ENCODE measurements at places on chromosomes 3 and 15. TPM values are rescaled to one million over a fixed set of nuclear protein-coding genes. Genes with fewer than 3 reads are reported as not detected.
A peak's percentile ranks its signal among the peaks of the same experiment; 100 is the strongest.

DNA sequence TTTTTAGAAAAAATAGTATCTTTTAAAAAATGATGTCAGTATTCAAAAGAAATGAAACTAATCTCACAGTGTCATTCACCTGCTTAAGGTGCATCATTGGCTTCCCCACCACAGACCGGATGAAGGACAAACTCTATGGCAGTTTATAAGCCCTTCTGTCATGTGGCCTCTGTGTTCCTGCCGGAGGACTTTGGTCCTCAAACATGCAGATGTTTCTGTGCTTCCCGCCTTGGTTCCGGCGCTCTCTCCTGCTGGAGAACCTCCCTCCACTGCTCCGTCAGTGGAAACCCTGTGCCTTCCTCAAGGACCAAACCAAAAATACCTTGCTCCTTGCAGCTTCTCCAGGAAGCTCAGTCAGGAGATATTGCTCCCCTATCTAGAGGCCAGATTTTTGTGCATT lies 326.3 kb downstream of the UACA start:
- peaks cover 40% of the 10 kb centered on the region for H3K4me1 ChIP-seq
- H3K27me3 ChIP-seq: peaks cover 8% of the 10 kb centered on the region
- no peak for DNase-seq
- H3K27ac ChIP-seq: no peak overlapping the region

DNA sequence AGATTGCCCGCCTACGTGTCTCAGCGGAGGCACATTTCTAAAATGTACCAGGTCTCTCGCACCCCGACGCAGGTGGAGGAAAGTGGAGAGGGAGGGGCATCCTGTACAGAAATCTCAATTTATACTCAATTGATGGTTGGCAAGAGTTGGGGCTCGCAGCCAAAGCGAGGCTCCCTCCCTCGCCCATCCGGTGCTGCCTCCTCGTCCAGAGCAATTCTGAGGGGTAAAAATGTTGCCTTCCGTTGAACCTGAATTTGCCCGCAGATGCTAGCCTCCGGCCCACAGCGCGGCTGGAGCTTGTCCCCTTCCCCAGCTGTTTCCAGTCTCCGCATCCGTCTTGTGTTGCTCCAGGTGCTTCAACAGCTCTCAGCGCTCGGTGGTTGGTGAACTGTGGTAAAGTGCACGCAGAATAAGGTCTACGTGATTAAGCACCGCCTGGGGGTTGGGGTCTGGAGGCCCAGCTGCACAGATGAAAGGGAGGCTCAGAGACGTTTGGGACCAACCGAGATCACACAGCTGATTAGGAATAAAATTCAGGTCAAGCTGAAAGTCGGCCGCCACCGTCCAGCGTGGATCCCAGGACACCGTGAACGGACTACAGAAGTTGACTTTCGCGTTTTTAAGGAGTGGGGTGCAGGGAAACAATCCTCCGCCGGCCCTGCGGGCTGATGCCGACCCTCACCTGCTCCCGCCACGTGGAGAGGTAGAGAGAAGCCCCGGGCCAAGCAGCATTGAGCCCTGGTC lies 846 bp upstream of the POLG start:
- DNase-seq: peak; percentile 26
- H3K27ac ChIP-seq: peak overlapping the region; percentile 100
- H3K4me3 ChIP-seq: peak overlapping the region; percentile 95
- peaks cover 29% of the 10 kb centered on the region for H3K36me3 ChIP-seq
- peaks cover 39% of the 10 kb centered on the region for H3K4me1 ChIP-seq
- H3K27me3 ChIP-seq: peaks cover 1% of the 10 kb centered on the region

DNA sequence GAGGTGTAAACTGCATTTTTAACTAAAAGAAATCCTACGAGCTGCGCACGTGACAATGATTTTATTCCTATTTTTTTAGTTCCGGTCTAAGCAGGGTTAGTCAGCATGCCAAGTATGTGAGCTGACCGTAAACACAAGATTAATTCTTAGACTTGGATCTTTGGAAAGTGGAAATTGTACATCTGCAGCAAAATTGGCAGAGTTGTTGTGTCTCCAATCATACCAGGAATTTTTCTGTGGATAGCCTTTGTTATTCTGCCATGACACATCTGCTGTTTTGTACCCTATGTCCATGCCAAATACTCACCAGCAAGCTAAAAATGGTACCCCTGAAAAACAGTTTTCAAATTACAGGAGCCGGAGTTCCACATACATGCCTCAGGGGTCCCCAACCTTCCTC lies 562.5 kb downstream of the UNC13C start:
- H3K4me1 ChIP-seq: no peaks in the 10 kb centered on the region
- H3K27me3 ChIP-seq: peaks cover 20% of the 10 kb centered on the region
- H3K36me3 ChIP-seq: peaks cover 3% of the 10 kb centered on the region
- no peak overlapping the region for H3K27ac ChIP-seq
- no peak for DNase-seq
- no peak overlapping the region for H3K4me3 ChIP-seq

DNA sequence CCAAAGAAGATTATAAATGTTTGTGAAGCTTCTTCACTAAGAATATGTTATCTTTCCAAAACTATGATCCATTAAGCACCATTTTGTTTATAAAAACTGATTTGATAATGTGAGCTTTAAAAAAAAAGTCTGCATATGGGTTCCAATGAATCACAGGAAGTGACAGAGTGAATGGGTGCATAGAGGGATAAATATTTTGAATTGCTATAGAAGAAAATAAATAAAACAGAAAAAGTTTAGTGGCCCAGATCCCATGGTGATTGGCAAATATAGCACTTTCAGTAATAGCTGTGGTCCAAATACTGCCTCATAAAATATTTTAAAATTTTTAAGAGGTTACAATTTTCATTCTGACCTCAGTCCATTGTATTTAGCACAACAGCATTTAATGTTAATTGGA lies 19.2 kb downstream of the CPA3 start:
- H3K36me3 ChIP-seq: no peaks in the 10 kb centered on the region
- no peak overlapping the region for H3K27ac ChIP-seq
- peaks cover 13% of the 10 kb centered on the region for H3K27me3 ChIP-seq
- no peak overlapping the region for H3K4me3 ChIP-seq

- DNase-seq: no peak
- no peak overlapping the region for H3K4me3 ChIP-seq
- H3K27me3 ChIP-seq: peaks cover 29% of the 10 kb centered on the region
- H3K4me1 ChIP-seq: no peaks in the 10 kb centered on the region
These were observed 37.0 kb downstream of the GLDN start for GRCh38 chr15:51378406-51378805.

GRCh38 chr15:58932710-58933280 lies 684 bp downstream of the SLTM start:
- H3K27me3 ChIP-seq: no peaks in the 10 kb centered on the region
- peaks cover 8% of the 10 kb centered on the region for H3K4me1 ChIP-seq
- no peaks in the 10 kb centered on the region for H3K36me3 ChIP-seq
- DNase-seq: no peak
- peak overlapping the region; percentile 90 for H3K27ac ChIP-seq

GRCh38 chr15:57376696-57377477 lies 582 bp downstream of the CGNL1 start:
- DNase-seq: no peak
- no peak overlapping the region for H3K27ac ChIP-seq
- peaks cover 62% of the 10 kb centered on the region for H3K27me3 ChIP-seq
- H3K4me1 ChIP-seq: peaks cover 3% of the 10 kb centered on the region
- H3K4me3 ChIP-seq: peak overlapping the region; percentile 60

DNA sequence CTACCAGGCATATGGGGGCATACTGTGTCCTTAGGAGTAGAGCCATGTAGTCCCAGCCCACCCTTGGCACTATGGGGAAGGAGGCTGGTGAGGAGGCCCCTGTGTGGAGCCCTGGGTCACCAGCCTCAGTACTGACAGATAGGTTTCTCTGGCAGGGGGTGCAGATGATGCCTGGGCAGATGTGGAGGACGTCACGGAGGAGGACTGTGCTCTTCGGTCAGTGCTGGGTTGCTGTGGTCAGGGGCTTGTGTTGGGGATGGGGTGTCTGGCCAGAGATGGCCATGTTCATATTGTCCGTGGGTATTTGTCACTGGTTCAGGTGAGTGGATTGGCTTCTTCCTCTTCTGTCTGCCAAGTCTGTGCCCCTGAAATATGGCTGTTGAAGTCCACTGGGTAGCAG lies 20.0 kb downstream of the MTMR14 start:
- no peak overlapping the region for H3K4me3 ChIP-seq
- H3K27me3 ChIP-seq: no peaks in the 10 kb centered on the region
- no peak overlapping the region for H3K27ac ChIP-seq
- H3K4me1 ChIP-seq: no peaks in the 10 kb centered on the region

DNA sequence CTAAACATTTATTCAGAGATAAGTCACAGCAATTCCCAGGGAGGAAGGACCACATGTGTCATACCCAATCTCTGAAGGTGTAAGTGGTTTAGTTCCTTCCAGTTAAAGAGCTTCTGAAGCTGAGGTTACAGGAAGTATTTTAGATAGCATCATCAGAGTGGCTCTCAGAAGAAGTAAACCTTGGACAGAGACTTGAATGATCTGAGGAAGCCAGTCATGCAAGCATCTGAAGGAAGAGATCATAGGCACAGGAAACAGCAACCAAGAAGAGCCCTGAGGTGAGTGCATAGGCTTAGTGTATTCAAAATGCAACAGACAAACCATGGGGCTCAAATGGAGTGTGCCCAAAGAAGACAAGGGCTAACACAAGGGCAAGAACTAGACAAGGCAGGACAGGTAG lies 210.3 kb downstream of the ULK4 start:
- DNase-seq: no peak
- peaks cover 5% of the 10 kb centered on the region for H3K36me3 ChIP-seq
- peaks cover 12% of the 10 kb centered on the region for H3K4me1 ChIP-seq
- no peak overlapping the region for H3K4me3 ChIP-seq

DNA sequence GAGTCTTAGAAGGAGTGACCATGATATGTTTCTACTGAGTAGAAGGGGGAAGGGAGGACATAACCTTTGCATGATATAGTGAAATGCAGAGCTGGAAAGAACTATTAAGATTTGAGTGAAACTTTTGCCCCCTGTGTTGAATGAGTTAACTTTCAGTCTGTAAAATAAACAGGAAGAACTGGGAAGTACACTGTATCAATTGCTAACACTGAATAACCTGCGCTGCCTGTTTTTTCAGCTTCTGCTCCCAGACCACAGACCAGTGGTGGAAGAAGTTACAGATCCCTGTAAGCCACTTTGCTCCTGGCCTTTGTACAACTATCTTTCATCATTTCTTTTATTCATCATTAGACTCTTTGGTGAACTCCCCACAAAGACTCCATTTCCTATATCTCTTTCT lies 3.6 kb upstream of the LRCH3 start:
- no peak overlapping the region for H3K27ac ChIP-seq
- H3K36me3 ChIP-seq: peaks cover 6% of the 10 kb centered on the region
- H3K4me3 ChIP-seq: no peak overlapping the region
- H3K4me1 ChIP-seq: peaks cover 9% of the 10 kb centered on the region
- no peaks in the 10 kb centered on the region for H3K27me3 ChIP-seq

DNA sequence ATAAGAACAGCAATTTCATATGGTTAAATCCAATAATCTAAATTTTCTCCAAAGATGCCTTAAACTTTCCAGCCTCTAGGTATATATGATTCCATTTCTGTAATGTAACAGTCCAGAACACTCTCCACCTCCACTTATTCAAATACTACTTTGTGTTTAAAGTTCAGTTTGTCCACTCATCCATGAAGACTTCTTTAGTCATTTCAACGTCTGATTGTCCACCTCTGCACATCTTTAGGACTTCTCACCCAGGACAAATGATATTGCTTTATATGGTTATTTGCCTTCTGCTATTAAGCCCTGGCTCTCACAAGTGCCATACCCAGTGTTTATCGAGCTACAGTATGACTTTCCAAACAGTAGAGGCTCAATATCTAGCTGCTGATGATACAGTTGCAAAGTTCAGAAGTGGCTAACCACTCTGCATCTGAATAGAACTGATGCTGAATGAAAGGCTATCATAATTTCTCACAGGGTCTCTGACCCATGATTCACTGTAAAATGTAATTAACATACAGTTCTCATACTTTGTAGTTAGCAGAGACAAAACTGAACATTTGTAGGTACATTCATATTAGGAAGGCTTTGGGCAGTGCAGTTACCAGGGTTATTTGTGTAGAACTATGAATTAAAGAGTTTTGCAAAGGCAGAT lies 93.7 kb upstream of the MBNL1 start:
- H3K4me1 ChIP-seq: peaks cover 16% of the 10 kb centered on the region
- H3K27me3 ChIP-seq: no peaks in the 10 kb centered on the region
- no peak overlapping the region for H3K27ac ChIP-seq
- H3K36me3 ChIP-seq: peaks cover 9% of the 10 kb centered on the region

DNA sequence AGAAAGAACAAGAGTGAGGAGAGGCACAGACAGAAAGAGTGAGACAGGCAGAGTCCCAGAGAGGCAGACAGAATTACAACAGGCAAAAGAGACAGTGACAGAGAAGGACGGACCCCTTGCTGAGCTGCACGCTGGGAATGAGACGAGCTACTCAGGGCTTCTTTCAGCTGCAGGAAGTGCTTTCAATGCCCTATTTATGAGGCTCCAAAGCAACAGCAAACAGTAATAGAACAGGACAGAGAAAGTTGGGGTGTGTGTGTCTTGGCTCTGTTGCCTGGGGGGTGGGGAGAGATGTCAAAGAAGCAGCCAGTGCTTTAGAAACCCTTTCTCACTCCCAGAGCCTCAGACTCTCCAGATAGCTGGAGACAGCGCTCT lies 502 bp upstream of the TIMP4 start:
- peaks cover 28% of the 10 kb centered on the region for H3K27me3 ChIP-seq
- H3K36me3 ChIP-seq: no peaks in the 10 kb centered on the region
- H3K4me3 ChIP-seq: peak overlapping the region; percentile 54
- no peak overlapping the region for H3K27ac ChIP-seq

DNA sequence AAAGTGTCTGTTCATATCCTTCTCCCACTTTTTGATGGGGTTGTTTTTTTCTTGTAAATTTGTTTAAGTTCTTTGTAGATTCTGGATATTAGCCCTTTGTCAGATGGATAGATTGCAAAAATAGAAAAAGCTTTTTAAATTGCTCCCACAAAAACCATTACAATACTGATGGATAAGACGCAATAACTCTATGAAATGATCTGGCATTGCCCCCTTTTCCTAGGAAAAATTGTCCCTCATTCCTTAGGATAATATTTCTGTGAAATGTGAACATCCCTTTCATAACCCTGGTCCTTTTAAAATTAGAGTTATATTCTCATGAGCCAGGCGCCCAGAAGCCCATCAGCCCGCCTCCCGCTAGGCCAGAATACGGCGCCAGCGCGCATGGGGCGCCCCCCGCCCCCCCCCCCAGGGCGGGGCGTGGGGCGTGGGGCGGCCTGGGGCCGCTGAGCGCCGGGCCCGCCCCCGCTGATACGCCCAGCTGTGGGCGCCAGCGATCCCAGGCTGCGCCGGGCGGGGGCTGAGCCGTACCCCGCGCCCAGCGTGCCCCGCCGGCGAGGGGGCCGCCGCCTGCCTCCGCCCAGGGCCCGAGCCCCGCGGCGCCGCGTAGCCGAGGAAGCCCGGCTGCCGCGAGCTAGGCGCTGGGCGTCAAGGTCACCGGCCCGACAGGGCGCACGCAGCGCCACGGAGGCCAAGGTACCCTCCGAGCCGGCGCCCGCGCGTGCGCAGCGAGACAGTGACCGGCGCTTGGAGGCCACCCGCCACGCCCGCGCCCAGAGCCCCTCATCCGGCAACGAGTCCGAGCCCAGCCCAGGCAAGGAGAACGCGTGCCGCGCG lies 11.1 kb upstream of the ROPN1B start:
- no peak for DNase-seq
- H3K27me3 ChIP-seq: peaks cover 15% of the 10 kb centered on the region
- H3K27ac ChIP-seq: no peak overlapping the region
- H3K4me3 ChIP-seq: peak overlapping the region; percentile 33

GRCh38 chr3:197253238-197253947 lies 45.0 kb downstream of the DLG1 start:
- H3K4me1 ChIP-seq: peaks cover 43% of the 10 kb centered on the region
- no peak for DNase-seq
- H3K4me3 ChIP-seq: no peak overlapping the region
- no peaks in the 10 kb centered on the region for H3K27me3 ChIP-seq

GRCh38 chr15:77181305-77182074 lies 110.6 kb upstream of the TSPAN3 start:
- no peaks in the 10 kb centered on the region for H3K36me3 ChIP-seq
- peak overlapping the region; percentile 47 for H3K4me3 ChIP-seq
- H3K4me1 ChIP-seq: peaks cover 45% of the 10 kb centered on the region
- DNase-seq: no peak

The GOLGA6L9 gene
- total RNA-seq: 7.4 TPM

The KBTBD12 gene
- not detected for total RNA-seq

The UBXN7 gene
- 77.0 TPM for total RNA-seq
